ENCODE measurements at places on chromosomes 16 and 17.

GRCh38 chr17:45942284-45942683 is 47.9 kb downstream of the MAPT start:
- DNase-seq, result no peak

DNA sequence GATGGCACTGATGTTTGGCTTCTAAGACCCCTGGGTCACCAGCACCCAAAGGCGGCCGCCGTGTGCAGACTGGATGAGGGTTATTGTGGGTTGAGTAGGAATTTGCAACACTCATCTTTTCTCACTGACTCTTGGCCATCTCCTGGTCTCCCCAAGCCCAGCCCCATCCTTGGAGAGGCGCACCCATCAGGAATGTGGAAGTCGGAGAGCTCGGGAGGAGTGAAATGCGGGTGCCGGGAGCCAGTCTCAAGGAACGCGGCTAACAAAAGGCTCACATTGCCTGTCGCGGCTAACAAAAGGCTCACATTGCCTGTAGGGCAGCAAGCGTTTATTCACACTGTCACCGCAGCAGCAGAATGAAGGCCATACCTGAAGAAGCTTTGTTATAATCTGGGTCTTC is 248.6 kb downstream of the FOXL1 start:
- DNase-seq, result no peak

DNA sequence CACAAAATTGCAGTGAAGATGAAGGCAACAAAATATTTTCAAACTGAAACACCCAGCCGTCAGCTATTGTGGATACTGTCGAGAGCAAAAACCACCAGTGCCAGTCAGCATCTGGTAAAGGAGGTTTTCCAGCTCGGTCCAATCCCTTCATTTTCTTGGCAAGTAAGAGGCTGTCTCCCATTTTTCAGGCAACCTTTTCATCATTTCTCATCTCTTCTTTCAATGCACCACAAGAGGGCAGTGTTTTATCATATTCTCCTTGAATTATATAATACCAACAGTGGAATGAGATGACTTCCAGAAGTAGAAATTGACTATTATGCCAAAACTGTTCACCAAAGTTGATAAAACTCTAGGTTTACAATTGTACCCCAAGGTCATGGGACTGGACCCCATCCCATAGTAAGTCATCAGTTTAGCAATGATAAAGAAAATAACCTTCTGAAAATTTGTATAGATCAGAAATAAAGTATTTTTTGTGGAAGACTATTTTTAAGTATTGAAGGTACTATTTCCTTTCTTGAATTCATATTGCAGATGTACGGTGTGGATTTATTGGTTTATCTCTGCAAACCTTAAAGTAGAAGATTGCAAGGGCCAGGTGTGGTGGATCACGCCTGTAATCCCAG is 16.8 kb downstream of the NQO1 start:
- peak; percentile 74 for DNase-seq

- DNase-seq, result no peak
These were observed 65.7 kb downstream of the ARSG start for GRCh38 chr17:68356949-68357455.

DNA sequence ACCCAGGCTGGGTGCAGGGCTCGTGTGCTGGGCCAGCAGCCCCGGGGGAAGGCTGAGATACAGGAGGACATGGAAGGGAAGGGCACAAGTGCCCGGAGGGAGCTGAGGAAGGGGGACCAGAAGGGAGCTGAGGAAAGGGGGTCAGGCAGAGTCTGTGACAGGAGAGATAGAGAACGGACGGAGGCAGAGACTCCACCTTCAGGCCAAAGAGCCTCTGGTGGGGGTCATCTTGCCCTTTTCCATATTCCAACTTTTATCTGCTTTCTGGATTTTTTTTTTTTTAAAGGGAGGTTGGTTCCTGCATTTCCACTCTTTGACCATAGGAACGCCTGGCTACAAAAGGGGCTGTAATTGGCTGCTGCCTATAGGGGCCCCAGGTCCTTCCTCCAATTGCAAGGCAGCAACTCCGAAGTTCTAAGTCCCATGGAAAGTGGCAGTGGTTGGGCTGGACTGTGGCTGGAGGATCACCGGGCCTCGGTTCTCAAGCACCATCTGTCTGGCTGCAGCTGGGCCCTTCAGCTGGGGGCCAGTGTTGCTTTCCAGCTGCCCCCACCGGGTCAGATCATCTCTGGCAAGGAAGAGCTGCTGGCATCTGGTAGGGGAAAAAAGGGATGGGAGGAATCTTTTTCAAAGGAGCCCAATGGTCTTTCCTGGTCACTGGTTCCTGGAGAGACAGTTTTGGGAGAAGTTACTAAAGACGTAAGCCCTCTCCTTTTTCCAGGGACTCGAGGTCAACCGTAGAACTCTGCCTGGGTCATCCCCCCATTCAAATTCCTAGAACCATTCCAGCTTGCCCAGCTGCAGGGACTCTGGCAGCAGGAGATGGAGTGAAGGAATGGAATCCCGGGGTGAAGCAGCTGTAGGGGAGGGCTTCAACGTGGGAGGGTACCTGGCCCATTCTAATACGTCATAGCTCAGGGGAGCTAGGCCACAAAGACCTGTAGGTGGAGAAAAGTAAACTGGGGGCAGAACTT is 13.1 kb upstream of the MRPS23 start:
- DNase-seq, result peak; percentile 36

DNA sequence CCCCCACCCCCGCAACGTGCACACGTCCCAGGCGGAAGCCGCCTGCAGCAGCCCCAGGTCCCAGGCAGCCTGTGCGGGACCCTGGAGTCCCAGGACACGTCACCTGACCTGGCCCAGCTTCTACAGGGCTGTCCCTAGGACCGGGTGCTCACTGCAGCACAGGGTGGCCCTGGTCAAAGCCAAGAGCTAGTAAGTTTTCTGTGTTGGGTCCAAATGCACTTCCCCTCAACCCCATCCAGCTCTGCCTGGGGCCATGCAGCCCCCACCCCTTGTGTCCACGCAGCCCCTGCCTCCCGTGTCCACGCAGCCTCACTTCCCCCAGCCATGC is 22.1 kb upstream of the PVALEF start:
- no peak for DNase-seq

DNA sequence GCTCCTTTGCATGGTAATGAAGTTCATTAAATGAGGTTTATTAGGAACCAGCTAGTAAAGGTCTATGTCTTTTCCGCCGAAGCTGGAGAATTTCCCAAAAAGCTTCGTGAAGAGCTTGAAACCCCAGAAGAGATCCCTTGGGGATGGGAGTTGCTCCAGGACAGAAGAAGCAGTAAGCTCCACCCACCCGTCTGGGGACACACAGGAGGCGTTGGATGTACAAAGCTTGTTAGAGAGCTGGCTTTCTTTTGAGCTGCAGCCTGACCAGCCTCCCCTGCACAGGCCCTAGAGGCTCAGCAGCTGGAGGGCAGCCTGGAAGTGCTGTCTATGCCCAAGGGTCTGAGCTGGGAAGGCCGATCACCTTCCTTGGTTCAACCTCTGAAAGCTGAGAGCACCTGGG is 147.4 kb upstream of the SDK2 start:
- DNase-seq, result no peak

GRCh38 chr17:45302649-45303173 is 14.1 kb downstream of the MAP3K14 start:
- DNase-seq, result peak; percentile 93

DNA sequence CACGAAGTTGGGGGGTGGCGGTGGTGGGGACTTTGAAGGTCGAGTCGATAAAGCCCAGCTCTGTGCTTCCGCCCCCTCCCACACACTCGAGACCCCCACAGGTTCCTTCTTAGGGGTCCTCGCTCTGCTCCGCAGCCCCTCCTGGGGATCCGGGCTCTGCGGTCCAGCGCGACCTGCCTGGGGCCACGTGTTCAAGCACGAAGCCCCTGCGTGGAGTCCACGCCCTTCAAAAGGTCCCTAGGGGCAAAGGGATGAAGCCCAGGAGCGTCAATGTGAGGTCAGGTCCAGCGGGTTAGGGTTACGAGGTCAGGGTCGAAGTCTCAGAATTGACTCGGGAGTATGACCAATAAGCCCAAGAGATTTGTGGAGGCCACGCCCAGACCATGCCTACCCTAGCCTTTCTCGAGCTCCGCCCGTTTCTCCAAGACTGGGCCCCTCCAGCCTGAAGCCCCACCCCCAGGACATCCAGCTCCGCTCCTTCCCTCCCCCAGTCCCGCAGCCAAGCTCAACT is 786 bp upstream of the CACNA1G start:
- DNase-seq, result peak; percentile 51

DNA sequence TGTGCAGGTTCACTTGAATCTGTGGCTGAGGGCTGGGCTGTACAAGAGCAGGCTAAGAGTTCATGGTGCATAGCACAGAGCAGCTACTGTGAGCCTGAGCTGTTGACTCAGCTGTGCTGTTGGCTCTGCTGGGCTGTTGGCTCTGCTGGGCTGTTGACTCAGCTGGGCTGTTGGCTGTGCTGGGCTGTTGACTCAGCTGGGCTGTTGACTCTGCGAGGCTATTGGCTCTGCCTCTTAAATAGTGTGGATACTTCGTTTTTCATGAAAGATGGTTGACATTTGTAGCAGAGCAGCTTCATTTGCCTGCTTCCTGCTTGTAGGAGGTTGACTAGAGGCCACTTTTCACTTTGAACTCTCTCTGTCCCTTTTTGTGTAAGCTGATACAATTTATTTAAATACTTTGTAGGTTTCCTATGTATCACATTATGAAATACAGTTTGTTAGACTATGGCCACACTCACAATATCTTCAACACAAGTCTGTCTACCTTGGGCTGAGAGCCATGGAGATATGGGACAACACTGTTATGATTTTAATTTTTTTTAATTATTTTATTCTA is 40.3 kb upstream of the CCNF start:
- no peak for DNase-seq

- DNase-seq, result no peak
These were observed 15.4 kb downstream of the FBXO31 start for GRCh38 chr16:87368029-87368770.

- DNase-seq, result no peak
These were observed 79.9 kb downstream of the ZNF18 start for GRCh38 chr17:11917415-11917814.

DNA sequence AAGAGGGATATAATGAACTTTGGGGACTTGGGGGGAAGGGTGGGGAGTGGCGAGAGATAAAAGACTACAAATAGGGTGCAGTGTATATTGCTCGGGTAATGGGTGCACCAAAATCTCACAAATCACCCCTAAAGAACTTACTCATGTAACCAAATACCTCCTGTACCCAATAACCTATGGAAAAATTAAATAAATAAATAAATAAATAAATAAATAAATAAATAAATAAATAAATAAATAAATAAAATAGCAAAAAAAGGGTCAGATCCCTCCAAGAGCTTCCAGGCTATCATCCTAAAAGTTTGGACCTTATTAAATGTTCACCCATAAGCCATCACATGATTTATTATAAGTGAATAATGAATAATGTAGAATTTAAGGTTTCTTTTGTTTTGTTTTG is 636.1 kb upstream of the C16orf82 start:
- no peak for DNase-seq

- peak; percentile 76 for DNase-seq
These were observed 13.6 kb downstream of the CEP20 start for GRCh38 chr16:15874745-15875314.

- DNase-seq, result peak; percentile 67
These were observed 997 bp downstream of the ACADVL start for GRCh38 chr17:7220593-7221277.

GRCh38 chr17:15184872-15185624 is 80.1 kb downstream of the PMP22 start:
- DNase-seq, result no peak
